ENCODE measurements at places on chromosomes 1 and 21.
A peak's percentile ranks its signal among the peaks of the same experiment; 100 is the strongest.

- no peak for DNase-seq
These were observed 38.0 kb upstream of the DESI2 start for GRCh38 chr1:244614879-244615278.

DNA sequence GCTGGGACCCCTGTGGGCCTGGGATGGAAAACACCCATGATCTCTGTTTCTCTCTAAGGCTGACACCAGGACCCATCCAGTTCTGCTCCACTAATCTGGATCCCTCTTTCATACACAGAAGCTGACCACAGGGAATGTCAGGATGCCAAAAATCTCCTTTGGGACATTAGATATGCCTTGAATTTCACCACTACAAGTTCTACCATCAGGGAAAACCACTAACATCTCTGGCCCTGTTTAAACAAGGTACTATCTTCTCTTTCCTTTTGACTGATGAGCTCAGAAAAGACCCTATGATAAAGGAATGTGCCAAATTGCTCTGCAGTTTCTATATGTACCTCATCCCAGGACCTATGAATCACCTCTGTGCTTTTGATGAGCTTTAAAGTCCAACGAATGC, 10.2 kb upstream of the PLXNA2 start:
- no peak for DNase-seq

DNA sequence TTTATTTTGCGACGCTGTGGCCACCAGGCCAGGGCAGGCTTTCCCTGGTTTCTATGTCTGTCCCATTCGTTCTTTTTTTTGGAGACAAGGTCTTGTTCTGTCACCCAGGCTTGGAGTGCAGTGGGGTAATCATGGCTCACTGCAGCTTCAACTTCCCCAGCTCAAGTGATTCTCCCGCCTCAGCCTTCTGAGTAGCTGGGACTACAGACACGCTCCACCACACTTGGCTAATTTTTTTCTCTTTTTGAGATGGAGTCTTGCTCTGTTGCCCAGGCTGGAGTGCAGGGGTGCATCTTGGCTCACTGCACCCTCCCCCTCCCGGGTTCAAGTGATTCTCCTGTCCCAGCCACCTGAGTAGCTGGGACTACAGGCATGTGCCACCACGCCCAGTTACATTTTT, 43.4 kb upstream of the WNT4 start:
- DNase-seq = no peak

- DNase-seq = no peak
These were observed 28.3 kb downstream of the CFH start for GRCh38 chr1:196680107-196680506.

GRCh38 chr1:36937371-36937770, 96.9 kb downstream of the GRIK3 start:
- no peak for DNase-seq

GRCh38 chr1:15483971-15484370, 8.1 kb downstream of the CELA2B start:
- DNase-seq = no peak

GRCh38 chr21:45995686-45996179, 14.2 kb downstream of the COL6A1 start:
- no peak for DNase-seq

GRCh38 chr1:83932281-83932680, 66.7 kb downstream of the TTLL7 start:
- DNase-seq = no peak

DNA sequence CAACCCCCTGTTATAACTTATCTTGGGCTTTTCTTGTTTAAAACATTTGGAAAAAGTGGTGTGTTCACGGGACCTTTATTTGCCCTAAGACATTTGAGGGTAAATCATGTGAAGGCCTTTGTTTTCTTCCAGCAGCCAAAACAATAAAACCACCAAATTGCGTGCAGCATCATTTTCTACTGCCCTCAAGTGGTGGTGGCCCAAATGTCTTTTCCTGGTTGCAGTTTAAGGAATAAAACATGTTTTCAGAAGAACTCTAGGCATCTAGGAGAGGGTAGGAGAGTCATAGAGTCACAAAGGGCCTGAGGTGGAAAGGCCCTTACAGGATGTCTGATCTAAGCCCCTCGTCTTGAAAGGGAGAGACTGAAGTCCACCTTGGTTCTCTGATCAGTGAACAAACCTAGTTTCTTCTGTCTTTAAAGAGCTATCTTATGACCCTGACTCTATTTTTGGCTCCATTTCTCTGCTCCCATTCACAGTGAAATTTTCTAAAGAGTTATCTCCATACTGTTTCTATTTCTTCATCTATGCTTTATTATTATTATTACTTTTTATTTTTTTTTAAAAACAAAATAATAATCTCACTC, 16.0 kb upstream of the EPS15 start:
- peak; percentile 10 for DNase-seq

DNA sequence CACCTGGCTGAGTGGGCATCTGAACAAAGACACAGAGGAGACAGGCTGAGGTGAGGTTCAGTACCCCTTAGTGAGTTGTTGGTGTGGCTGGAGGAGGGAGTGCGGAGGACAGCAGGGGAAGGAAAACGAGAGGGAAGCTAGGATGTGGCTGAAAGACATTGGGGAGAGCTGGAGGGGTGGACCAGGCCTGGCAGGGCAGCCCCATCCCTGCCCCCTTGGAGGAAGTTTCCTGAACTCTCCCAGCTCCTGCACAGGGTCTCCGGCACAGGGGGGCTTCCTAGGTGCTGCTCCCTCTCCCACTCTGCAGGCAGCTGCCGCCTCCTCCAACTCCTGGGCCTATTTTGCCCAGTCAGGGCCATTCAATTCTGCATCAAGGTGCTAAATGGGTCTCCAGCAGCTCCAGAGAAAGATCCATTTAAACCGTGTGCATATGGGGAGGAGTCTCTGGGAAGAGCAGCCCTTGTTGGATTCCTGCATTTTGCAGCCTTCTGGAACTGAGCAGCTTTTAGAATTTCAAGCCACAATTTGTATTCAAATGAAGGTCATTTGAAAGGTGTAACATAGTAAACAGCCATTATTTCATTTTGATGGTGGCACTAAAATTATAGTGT, 193.9 kb downstream of the CAMTA1 start:
- no peak for DNase-seq

GRCh38 chr21:27134516-27134915, 167.6 kb upstream of the ADAMTS5 start:
- no peak for DNase-seq

GRCh38 chr1:37883671-37884070, 24.3 kb upstream of the MTF1 start:
- no peak for DNase-seq

DNA sequence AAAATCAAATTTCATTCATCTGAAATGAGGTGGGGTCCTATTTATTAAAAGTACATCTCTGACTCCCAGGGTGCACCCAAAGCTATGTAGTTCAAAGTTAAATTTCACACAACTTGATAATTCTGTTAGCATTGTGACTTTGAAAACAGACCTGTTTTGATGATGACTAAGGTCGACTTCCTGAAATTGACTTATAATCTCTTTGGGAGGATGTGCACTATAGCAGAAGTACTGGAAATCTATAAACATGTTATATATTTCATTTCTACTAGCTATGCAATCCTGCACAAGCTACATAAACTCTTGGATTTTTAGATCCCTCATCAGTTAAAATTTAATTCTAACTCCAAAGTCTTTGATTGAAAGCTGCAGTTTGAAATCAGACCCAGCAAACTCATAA, 507.6 kb downstream of the NEGR1 start:
- no peak for DNase-seq

DNA sequence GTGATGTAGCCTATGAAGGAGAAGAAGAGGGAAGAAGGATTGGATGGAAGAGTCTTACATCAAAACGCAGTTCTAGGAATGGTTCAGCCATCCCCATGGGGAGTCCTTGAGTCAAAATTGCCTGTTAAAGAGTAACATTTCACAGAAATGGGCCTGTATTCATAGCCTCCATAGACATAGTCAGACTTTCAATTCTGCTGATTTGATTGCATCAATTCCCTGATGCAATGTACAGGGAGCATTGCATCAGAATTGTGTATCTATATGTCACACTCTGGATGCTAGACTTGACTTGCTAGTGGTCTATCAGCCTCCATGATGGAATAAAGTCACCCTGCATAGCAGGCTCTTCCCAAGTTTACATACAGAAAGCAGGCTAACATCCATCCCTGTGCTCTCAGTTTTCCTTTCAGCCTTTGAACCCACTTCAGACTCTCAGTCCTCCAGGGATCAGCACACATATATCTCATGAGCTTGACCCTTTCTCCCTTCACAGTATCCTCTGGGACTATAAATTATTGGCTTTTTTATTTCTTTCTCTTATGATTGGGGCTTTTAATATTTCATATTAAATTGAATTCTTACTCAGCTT, 1111.7 kb upstream of the B3GALT2 start:
- DNase-seq = no peak

DNA sequence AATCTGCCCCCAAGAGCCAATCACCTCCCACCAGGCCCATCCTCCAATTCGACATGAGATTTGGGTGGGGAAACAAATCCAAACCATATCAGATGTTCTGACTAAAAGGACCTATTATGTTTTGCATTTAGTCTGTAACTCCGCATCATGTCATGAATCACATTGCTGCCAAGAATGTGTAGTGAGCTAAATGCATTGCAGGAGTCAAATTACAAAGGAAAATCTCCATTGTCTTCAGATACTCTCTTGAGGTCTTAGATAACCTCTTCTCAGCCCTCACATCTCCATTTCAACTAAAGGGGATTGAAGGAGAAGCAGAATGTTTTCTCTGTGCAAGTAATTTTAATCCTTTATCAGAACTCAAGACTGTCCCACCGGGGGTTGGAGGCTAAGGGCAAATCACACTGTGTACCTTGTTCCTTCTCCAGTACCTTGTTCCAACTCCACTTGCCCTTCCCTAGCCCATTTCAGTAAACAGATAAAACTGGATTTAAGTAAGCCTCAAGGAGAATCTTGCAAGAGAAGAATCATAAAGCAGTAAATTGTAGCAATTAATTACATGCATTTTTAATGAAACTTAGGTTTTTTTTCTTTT, 34.1 kb downstream of the EXTL2 start:
- no peak for DNase-seq

GRCh38 chr1:194870860-194871259, 1684.4 kb upstream of the B3GALT2 start:
- no peak for DNase-seq

DNA sequence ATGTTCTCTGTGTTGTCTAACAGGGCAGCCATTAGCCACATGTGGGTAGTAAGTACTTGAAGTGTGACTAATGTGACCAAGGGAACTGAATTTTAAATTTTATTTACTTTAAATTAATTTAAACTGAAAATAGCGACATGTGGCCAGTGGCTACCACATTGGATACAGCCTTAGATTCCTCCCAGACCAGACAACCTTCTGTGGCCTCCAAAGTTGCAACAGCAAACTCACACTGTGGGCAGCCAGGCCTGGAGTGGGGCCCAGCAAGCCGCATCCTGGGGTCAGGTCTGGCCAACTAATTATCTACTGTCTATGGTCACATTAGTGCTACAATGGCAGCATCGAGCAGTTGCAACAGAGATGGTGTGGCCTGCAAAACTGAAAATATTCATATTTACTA, 11.7 kb downstream of the EIF2D start:
- DNase-seq = no peak

- no peak for DNase-seq
These were observed 2.3 kb downstream of the PTPRU start for GRCh38 chr1:29238620-29239002.

- DNase-seq = no peak
These were observed 8.6 kb upstream of the FOXE3 start for GRCh38 chr1:47407481-47407880.

- DNase-seq = peak; percentile 20
These were observed 8.6 kb downstream of the FMOD start for GRCh38 chr1:203342192-203342940.

DNA sequence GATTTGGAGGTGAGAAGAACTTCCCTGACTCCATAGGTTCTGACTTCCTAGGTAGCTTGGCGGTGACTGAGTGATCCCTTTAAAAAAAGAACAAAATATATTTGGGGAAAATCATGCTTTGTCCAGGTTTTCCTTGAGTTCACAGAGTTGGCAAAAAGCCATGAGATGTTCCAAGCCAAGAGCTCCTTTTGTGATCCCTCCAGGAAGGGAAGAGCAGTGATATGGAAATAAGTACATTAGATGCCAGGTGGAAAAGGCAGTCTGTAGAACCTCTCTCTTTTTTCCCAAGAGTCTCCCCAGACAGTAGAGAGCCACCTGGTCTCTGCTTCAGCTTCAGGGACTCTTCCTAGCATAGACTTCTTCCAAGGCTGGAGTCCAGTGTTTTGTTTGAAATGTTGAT, 10.2 kb downstream of the TLCD4 start:
- DNase-seq = no peak

GRCh38 chr1:117657031-117657430, 51.2 kb downstream of the TENT5C start:
- no peak for DNase-seq

GRCh38 chr1:195897076-195897475, 711.2 kb downstream of the KCNT2 start:
- no peak for DNase-seq

DNA sequence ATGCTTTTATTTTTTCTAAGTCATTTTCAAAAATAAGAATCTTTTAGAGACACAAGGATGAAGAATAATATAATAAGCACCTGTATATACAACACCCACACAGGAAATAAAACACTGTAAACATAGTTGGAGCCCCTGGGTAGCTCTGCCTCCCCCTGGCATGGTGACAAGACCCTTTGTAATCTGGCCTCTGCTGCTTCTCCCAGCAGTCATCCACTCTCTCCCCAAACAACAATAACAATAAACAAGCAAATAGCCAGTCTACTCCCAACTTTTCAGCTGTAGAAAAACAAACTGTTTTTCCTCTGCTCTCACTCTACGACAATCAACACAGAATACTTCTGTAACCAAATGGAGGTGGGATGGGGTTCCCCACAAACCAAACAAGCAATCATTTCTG, 110.1 kb downstream of the CSMD2 start:
- no peak for DNase-seq

- DNase-seq = no peak
These were observed 195.7 kb upstream of the RAB4A start for GRCh38 chr1:229075217-229075616.

DNA sequence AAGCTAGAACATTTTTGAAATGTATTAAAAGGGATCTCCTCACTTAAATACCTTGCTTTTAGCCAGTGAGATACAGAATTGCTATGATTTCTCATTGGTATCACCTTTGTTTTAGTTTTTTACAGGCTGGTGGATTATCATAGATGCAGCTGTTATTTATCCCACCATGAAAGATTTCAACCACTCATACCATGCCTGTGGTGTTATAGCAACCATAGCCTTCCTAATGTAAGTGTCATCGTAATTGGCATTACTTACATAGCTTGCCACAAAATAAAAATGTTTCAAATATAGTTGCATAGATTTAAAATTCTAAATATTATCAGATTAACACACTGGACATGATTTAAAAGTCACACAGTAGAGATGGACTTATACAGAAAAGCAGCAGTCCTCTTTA, 4.7 kb downstream of the TMEM50A start:
- DNase-seq = no peak

- DNase-seq = no peak
These were observed 43.2 kb upstream of the PBX1 start for GRCh38 chr1:164515711-164516331.

GRCh38 chr1:165497069-165498013, 46.5 kb upstream of the LRRC52 start:
- DNase-seq = no peak
